ENCODE measurements at places on chromosomes 5 and 9. TPM values are rescaled to one million over a fixed set of nuclear protein-coding genes. Genes with fewer than 3 reads are reported as not detected.
A peak's percentile ranks its signal among the peaks of the same experiment; 100 is the strongest.

GRCh38 chr9:17731308-17731707, 152.4 kb downstream of the SH3GL2 start:
- H3K27ac ChIP-seq = no peak overlapping the region
- no peaks in the 10 kb centered on the region for H3K4me1 ChIP-seq
- DNase-seq = no peak
- H3K4me3 ChIP-seq = no peak overlapping the region
- H3K36me3 ChIP-seq = no peaks in the 10 kb centered on the region

DNA sequence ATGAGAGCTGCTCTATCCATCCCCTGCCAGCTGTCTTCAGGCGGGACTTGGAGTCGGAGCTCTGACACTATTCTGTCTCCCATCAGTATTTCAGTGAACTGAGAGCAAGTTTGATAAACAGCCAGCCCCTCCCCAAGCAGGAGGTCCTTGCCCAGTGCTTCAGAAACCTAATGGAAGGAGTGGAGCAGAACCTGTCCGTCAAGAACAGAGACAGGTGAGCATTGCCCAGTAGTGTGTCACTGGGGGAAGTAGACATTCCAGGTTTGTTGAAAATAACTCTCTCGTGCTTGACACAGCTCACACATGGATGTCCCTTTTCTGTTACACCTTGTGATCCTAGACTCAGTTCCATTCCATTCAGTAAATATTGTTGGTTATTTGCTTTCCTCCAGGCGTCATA, 13.2 kb upstream of the TLX3 start:
- no peak overlapping the region for H3K27ac ChIP-seq
- H3K4me1 ChIP-seq = no peaks in the 10 kb centered on the region
- no peak for DNase-seq

- peaks cover 10% of the 10 kb centered on the region for H3K4me1 ChIP-seq
- H3K27me3 ChIP-seq = no peaks in the 10 kb centered on the region
- H3K4me3 ChIP-seq = no peak overlapping the region
- DNase-seq = no peak
- no peak overlapping the region for H3K27ac ChIP-seq
These were observed 56.2 kb upstream of the ZSWIM6 start for GRCh38 chr5:61275841-61276240.

DNA sequence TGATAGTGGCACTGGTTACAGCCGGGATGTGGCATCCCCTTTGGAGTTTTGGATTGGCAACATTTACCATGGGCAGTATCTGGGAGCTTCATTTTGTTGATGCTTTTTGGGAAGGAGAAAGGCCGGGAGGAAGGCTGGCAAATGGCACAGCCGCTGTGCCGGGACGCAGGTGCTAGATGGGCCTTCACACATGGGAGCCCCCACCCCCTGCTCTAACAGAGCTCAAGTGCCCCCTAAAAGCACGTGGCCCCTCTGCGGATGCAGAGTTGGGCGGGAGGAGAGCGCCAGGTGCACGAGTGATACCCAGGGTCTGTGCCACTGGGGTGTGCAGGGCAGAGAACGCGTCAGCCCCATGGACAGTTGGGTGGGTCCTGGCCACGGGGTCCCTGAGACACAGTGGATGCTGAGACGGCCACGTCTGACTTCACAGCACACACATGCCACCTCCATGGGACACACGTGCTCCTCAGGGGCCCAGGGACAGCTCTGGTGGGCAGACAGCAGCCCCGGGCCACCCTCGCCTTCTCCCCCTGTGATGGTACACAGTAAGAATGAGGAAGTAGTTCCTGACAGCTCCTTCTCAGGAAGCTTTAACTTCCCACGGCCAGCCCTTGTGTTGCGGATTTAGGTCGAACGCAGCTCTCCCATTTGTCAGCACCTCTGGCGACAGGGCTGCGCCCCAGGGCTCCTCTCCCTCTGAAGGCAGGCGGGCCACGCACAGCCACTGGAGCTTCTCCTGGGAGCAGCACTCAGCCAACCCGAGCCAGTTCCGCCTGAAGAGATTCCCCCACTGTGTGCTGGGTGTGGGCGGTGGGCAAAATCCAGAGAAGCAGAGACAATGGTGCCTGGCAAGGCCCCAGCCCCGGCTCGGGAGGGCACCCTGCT, 10.8 kb downstream of the SLC9A3 start:
- DNase-seq = no peak
- no peaks in the 10 kb centered on the region for H3K27me3 ChIP-seq
- no peaks in the 10 kb centered on the region for H3K36me3 ChIP-seq
- H3K27ac ChIP-seq = no peak overlapping the region

Gene PNPLA7
- total RNA-seq = 15.5 TPM

Gene ENC1
- total RNA-seq = 0.61 TPM

GRCh38 chr9:132044176-132044875, 35.3 kb downstream of the MED27 start:
- no peak for DNase-seq
- H3K4me1 ChIP-seq = no peaks in the 10 kb centered on the region
- no peaks in the 10 kb centered on the region for H3K36me3 ChIP-seq
- H3K27me3 ChIP-seq = no peaks in the 10 kb centered on the region

Gene AK8
- total RNA-seq = 0.28 TPM

GRCh38 chr5:28408186-28408585, 1369.8 kb upstream of the CDH9 start:
- H3K27me3 ChIP-seq = no peaks in the 10 kb centered on the region
- no peak overlapping the region for H3K4me3 ChIP-seq
- H3K27ac ChIP-seq = no peak overlapping the region
- no peak for DNase-seq
- no peaks in the 10 kb centered on the region for H3K36me3 ChIP-seq
- H3K4me1 ChIP-seq = no peaks in the 10 kb centered on the region

DNA sequence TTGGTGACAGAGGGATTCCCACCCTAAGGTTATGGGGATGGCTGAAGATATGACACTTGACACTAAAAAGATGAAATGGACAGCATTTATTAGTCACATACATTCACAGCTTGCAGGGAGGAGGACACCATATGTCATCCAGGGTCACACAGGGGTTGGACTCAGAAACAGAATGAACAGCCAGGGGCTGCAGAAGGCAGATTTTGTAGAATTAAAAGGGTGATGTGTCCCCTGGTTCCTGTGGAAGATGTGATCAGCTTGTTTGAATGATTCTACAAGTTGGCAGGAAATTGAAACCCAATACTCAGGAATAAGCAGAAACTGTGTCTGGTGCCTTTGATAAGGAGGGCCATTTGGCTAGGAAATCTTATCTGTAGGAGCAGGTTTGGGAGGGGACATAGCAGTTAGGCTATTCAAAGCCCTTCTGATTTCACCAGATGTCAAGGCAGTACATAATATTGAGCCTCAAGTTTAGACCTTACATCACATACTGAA, 102.3 kb upstream of the GRIN3A start:
- no peak overlapping the region for H3K4me3 ChIP-seq
- H3K27ac ChIP-seq = no peak overlapping the region
- H3K4me1 ChIP-seq = no peaks in the 10 kb centered on the region
- H3K36me3 ChIP-seq = no peaks in the 10 kb centered on the region

Gene PCDHGB5
- 0.49 TPM for total RNA-seq

DNA sequence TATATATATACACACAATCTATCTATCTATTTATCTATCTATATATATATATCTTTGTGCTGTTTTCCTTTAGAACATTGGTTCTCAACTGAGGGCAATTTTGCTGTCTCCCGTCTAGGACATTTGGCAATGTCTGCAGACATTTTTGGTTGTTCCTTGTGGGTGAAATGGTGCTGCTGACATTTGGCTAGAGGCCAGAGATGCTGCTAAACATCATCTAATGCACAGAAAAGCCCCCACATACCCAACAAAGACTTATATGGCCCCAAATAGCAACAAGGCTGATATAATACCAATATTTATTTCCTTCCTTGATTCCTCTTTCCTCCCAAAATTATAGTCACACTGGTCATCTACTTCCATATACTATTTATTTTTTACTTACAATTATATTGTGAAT, 197.5 kb downstream of the TRPM3 start:
- H3K4me3 ChIP-seq = no peak overlapping the region
- DNase-seq = no peak
- H3K36me3 ChIP-seq = no peaks in the 10 kb centered on the region
- H3K4me1 ChIP-seq = no peaks in the 10 kb centered on the region
- no peak overlapping the region for H3K27ac ChIP-seq
- H3K27me3 ChIP-seq = no peaks in the 10 kb centered on the region

DNA sequence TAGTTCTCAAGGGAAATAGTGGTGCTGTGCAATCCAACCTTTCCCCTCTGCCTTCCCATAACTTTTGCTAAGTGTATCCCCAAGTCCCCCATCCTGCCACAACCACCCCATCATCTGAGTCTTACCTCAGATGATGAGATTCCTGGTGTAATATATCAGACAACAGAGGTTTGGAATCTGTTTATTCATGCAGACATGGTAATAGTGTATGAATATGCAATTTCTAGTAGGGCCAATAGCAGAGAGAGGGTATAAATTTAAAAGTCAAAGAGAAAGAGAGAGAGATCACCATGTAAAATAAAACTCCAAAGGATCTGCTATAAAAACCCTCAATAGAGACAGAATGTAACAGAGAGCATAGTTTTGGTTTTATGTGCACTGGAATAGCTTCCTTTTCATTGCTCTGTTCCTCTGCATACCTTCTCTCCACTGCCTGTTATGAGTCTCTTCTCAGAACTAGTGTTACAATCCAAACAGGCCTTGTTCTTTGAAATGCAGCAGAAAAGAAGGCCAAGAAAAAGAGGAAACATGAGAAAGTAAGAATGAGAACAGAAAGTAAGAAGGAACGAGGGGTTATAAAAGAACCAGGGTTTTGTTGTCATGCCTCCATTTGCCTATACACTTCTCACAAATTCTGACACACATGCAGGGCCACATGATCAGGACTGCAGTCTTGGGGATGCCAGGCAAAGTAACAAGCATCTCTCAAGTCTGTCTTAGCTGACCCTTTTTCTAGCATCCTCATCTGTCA, 278.0 kb downstream of the CETN3 start:
- no peak overlapping the region for H3K4me3 ChIP-seq
- no peaks in the 10 kb centered on the region for H3K4me1 ChIP-seq
- no peaks in the 10 kb centered on the region for H3K27me3 ChIP-seq
- no peak overlapping the region for H3K27ac ChIP-seq
- no peak for DNase-seq

DNA sequence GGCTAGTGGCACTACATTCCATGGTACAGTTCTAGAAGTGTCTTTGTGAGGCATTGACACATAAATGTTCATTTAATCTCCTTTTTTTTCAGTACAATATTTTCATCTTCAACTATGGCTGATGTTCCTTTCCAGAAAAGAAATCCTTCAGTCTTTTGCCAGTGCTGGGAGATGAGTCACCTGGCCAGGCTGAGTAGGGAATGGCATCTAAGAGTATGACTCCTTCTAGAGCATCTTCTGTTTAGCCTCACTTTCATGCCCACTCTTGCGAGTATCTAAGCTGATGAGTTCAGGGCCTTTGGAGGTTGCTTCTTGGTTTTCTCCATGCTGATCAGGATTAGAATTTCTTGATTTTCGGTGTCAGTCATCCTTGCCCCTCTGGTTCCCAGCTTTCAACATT, 124.4 kb downstream of the SLC28A3 start:
- H3K4me1 ChIP-seq = no peaks in the 10 kb centered on the region
- no peak for DNase-seq
- no peaks in the 10 kb centered on the region for H3K27me3 ChIP-seq
- no peaks in the 10 kb centered on the region for H3K36me3 ChIP-seq
- H3K4me3 ChIP-seq = no peak overlapping the region
- no peak overlapping the region for H3K27ac ChIP-seq

GRCh38 chr5:149474198-149474597, 77.0 kb downstream of the CSNK1A1 start:
- no peaks in the 10 kb centered on the region for H3K36me3 ChIP-seq
- H3K4me1 ChIP-seq = no peaks in the 10 kb centered on the region
- H3K4me3 ChIP-seq = no peak overlapping the region

GRCh38 chr5:14545862-14546261, 35.7 kb upstream of the OTULINL start:
- H3K36me3 ChIP-seq = no peaks in the 10 kb centered on the region
- no peaks in the 10 kb centered on the region for H3K27me3 ChIP-seq
- H3K27ac ChIP-seq = no peak overlapping the region
- DNase-seq = no peak
- no peak overlapping the region for H3K4me3 ChIP-seq

- H3K27ac ChIP-seq = no peak overlapping the region
- H3K4me1 ChIP-seq = no peaks in the 10 kb centered on the region
- no peaks in the 10 kb centered on the region for H3K27me3 ChIP-seq
- H3K4me3 ChIP-seq = no peak overlapping the region
These were observed 131.7 kb upstream of the GPR151 start for GRCh38 chr5:146647656-146648199.

DNA sequence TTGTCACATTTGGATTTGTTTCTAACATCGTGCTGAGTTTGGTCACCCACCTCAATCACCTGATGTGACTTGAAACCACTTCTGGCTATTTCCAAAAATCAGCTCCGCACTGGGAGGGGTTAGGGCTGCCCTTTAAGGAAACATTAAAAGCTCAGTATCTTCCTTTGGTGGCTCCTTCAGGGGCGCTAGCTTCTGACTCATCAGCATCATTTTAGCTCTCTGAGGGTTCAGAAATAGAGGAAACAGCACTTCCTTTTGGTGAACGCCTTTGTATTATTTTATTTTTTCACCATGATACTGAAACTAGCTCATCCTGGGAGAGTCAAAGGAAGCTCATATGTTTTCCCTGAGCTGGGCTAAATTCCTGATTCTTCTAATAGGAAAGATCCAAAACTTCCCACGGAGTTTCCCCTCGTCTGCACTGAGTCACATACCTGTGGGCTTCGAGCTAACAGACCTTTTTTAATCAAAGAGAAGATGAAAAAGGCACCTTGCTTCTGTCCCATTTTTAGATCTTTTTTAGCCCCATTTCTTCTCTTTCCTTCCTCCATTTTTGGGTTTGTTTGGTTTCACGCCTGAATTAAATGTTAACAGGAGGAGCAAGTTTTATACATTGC, 48.2 kb downstream of the ROPN1L start:
- peak; percentile 11 for DNase-seq
- peak overlapping the region; percentile 14 for H3K27ac ChIP-seq
- peaks cover 13% of the 10 kb centered on the region for H3K4me1 ChIP-seq
- no peak overlapping the region for H3K4me3 ChIP-seq
- H3K27me3 ChIP-seq = no peaks in the 10 kb centered on the region

DNA sequence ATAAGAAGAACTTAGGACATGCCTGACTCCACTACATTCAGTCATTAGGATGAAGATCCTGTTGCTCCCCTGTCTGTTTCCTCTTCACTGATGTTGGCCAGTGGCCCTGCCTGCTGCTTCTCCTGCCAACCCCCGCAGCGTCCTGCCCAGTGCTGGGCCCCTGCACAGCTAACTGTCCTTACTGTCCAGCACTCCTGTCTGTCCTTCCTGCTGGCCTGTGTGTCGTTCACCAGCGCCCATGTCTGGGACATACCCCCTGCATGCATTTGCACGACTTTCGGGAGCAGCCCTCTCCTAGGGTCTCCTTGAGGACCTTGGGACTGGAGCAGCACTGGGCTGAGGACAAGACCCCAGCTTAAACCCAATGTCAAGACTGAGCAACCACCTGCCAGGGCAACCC, 547.6 kb downstream of the BNC2 start:
- H3K27ac ChIP-seq = no peak overlapping the region

All from CD4-positive, alpha-beta memory T cell (primary cell).